ENCODE measurements at places on chromosomes 4 and X.

- DNase-seq = no peak
These were observed 294.7 kb downstream of the NAF1 start for GRCh38 chr4:162871990-162872389.

DNA sequence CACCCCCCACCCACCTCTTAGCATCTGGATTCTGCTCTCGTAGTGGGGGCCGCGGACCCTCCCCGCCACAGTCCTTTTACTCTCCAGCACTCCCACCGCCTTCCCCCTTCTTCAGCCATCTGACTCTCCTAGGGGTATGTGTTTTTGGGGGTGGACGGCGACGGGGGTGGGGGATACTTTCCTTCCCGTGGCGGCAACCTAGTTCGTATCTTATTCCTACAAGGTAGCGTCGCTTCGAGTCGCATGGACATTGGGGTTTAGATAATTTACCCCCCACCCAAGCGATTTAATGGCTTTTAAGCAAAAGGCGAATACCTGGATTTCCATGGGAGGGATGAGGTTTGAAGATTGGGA is 1.3 kb upstream of the BCORL1 start:
- no peak for DNase-seq

DNA sequence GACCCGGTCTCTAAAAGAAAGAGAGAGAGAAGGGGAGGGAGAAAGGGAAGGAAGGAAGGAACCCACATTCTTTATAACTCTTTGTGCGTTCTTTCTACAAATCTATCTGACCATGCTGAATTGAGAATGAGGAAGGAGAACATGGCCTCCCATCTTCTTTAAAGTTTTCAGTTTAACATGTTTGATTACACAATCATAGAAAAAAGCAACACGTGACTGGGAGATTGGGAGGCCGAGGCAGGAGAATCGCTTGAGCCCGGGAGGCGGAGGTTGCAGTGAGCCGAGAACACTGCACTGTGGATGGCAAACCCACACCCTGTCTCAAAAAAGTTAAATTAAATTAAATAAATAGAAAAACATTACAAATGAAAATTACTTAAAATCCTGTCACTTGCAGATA is 254.5 kb downstream of the RAPGEF2 start:
- DNase-seq = no peak

DNA sequence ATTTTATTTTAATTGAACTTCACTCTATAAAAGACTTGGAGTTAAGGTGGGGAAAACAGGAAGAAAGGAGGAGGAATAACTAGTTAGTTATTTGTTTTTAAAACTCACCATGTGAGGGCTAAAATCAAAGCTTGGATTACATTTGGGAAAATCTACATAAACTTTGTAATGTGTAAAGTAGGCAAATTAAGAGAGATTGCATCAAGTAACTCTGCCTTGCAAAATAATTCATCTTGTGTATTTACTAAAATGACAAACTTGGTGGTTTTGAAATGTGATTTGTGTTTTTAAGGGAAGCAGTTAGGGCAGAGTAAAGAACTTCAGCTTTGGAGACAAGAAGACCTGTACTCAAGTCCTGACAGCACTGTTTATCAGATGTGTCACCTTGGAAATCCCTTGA is 43.3 kb upstream of the RASSF6 start:
- no peak for DNase-seq

DNA sequence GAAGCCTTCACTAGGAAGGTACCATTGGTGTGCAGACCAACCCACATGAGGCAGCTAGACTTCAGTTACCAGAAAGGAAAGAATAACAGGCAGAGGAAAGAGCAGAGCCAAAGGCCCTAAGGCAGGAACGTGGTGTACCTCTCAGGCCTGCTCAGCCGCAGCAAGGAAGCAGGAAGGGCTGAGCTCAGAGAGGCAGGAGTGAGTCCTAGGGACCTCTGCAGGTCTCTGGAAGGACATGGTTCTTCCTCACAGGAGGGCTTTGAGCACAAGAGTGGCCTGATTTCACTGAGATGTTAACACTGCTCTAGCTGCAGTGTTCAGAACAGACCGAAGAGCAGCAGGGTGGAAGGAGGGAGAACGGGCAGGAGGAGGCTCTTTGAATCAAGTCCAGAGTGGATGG is 124.6 kb downstream of the DCHS2 start:
- DNase-seq = no peak

All from stimulated activated CD4-positive, alpha-beta T cell treated with anti-CD3 and anti-CD28 coated beads, Interleukin-15, amount 100 ng/mL, for 1 hour (primary cell).